A549 treated with GW870086 at 1 μM for 4 hours (cell line): ENCODE measurements at places on chromosomes 1 and 21. TPM values are rescaled to one million over a fixed set of nuclear protein-coding genes. Genes with fewer than 3 reads are reported as not detected.

Gene HNRNPCL4
- not detected in 5 replicates for total RNA-seq

Gene HLX
- 3.1 to 5.5 TPM (median 3.8 TPM) in 5 replicates for total RNA-seq

Gene SDC3
- 7.9 to 9.7 TPM (median 8.3 TPM) in 5 replicates for total RNA-seq

Gene LIPI
- total RNA-seq: not detected in 5 replicates

Gene CRABP2
- total RNA-seq: 7.8 to 14.9 TPM (median 8.6 TPM) in 5 replicates

Gene KRTAP10-8
- total RNA-seq: not detected in 5 replicates

Gene CYP4Z1
- total RNA-seq: not detected in 5 replicates

Gene GPR153
- 1.5 to 2.3 TPM (median 2.0 TPM) in 5 replicates for total RNA-seq

Gene NPPA
- total RNA-seq: not detected in 5 replicates

Gene SELP
- not detected in 5 replicates for total RNA-seq

Gene FAAH
- total RNA-seq: 0.54 to 0.72 TPM (median 0.56 TPM) in 5 replicates

Gene ZBTB8B
- 0.02 TPM in 1 of 5 replicates, not detected in the others for total RNA-seq

Gene HSD3B1
- total RNA-seq: not detected in 5 replicates

Gene UBE2U
- not detected in 5 replicates for total RNA-seq

Gene LYPD8
- total RNA-seq: 0.10 to 0.12 TPM (median 0.12 TPM) in 4 of 5 replicates, not detected in the other

Gene EMC1
- total RNA-seq: 29.4 to 36.1 TPM (median 32.8 TPM) in 5 replicates

Gene NMNAT2
- 0.42 to 0.66 TPM (median 0.45 TPM) in 5 replicates for total RNA-seq

Gene SLC16A4
- 26.3 to 41.1 TPM (median 37.0 TPM) in 5 replicates for total RNA-seq

Gene TNFRSF14
- 0.21 to 0.39 TPM (median 0.33 TPM) in 3 of 5 replicates, not detected in the others for total RNA-seq

Gene HFM1
- total RNA-seq: 0.07 TPM in 1 of 5 replicates, not detected in the others

Gene CTSK
- total RNA-seq: 1.4 to 2.4 TPM (median 1.8 TPM) in 5 replicates

Gene ADCY10
- total RNA-seq: 0.12 to 0.22 TPM in 2 of 5 replicates, not detected in the others

Gene MASP2
- total RNA-seq: 0.11 to 0.31 TPM (median 0.15 TPM) in 4 of 5 replicates, not detected in the other

Gene ORC1
- 16.6 to 18.8 TPM (median 17.9 TPM) in 5 replicates for total RNA-seq

Gene RGSL1
- total RNA-seq: not detected in 5 replicates

Gene VHLL
- not detected in 5 replicates for total RNA-seq

Gene RGS4
- total RNA-seq: not detected in 5 replicates

Gene HEYL
- total RNA-seq: 2.9 to 3.6 TPM (median 3.0 TPM) in 5 replicates

Gene GPR37L1
- 0.15 to 0.21 TPM (median 0.16 TPM) in 5 replicates for total RNA-seq

Gene UROD
- total RNA-seq: 44.6 to 51.1 TPM (median 48.3 TPM) in 5 replicates

Gene C8B
- total RNA-seq: not detected in 5 replicates

Gene GUCA2B
- total RNA-seq: not detected in 5 replicates

Gene CLIC6
- total RNA-seq: 0.07 to 0.09 TPM (median 0.08 TPM) in 4 of 5 replicates, not detected in the other

Gene CYP2J2
- 0.08 TPM in 1 of 5 replicates, not detected in the others for total RNA-seq

Gene BATF3
- 27.0 to 40.0 TPM (median 38.1 TPM) in 5 replicates for total RNA-seq

Gene ZBTB7B
- total RNA-seq: 34.1 to 46.4 TPM (median 45.7 TPM) in 5 replicates

Gene SAMSN1
- total RNA-seq: not detected in 5 replicates

Gene CYP4B1
- total RNA-seq: not detected in 5 replicates

Gene ANKRD65
- 0.06 TPM in 1 of 5 replicates, not detected in the others for total RNA-seq

Gene CFAP45
- total RNA-seq: 0.64 to 0.91 TPM (median 0.78 TPM) in 5 replicates

Gene ELF3
- total RNA-seq: 182 to 260 TPM (median 231 TPM) in 5 replicates

Gene EXO5
- total RNA-seq: 3.4 to 4.0 TPM (median 3.8 TPM) in 5 replicates

Gene SLAMF6
- not detected in 5 replicates for total RNA-seq

Gene KIF17
- total RNA-seq: 1.4 to 2.4 TPM (median 1.6 TPM) in 5 replicates

Gene CIART
- 0.97 to 2.4 TPM (median 1.3 TPM) in 5 replicates for total RNA-seq

Gene BARHL2
- not detected in 5 replicates for total RNA-seq

Gene SELENBP1
- total RNA-seq: 6.1 to 8.0 TPM (median 6.9 TPM) in 5 replicates

Gene FAM110D
- 0.07 to 0.10 TPM (median 0.08 TPM) in 3 of 5 replicates, not detected in the others for total RNA-seq

Gene S100A14
- 0.29 to 0.82 TPM (median 0.52 TPM) in 5 replicates for total RNA-seq

Gene DNAI4
- total RNA-seq: 0.29 to 3.0 TPM (median 0.88 TPM) in 5 replicates
